ENCODE measurements at places on chromosomes 12 and 14.

DNA sequence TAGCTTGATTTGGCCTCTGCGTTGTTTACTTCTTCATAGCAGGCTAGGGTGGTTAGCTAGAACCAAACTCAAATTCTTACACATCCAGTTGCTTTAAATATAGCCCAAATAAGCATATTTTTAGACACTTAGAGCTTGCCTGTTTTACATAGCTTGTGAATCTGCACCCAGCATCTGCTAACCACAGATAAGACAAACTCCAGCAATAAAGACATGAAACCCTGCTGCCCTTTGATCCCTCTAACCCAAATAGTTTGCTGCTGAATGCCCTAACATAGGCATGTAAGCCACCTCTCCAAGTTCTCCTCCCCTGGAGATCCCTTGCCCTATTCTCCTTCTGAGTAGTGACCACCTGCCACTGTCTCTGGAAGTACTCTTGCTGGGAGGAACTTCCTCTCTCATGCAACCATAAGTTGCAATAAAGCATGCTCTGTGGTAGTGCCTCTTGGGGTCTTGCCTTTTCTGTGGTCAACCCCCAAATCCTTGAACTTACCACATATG, 185.6 kb downstream of the TMEM117 start:
- no peak for DNase-seq

- no peak for DNase-seq
These were observed 356.5 kb upstream of the ATP2B1 start for GRCh38 chr12:90064852-90065801.

- no peak for DNase-seq
These were observed 66.3 kb downstream of the B4GALNT3 start for GRCh38 chr12:526089-526488.

- peak; percentile 97 for DNase-seq
These were observed 157.9 kb upstream of the PARP11 start for GRCh38 chr12:4030929-4031702.

DNA sequence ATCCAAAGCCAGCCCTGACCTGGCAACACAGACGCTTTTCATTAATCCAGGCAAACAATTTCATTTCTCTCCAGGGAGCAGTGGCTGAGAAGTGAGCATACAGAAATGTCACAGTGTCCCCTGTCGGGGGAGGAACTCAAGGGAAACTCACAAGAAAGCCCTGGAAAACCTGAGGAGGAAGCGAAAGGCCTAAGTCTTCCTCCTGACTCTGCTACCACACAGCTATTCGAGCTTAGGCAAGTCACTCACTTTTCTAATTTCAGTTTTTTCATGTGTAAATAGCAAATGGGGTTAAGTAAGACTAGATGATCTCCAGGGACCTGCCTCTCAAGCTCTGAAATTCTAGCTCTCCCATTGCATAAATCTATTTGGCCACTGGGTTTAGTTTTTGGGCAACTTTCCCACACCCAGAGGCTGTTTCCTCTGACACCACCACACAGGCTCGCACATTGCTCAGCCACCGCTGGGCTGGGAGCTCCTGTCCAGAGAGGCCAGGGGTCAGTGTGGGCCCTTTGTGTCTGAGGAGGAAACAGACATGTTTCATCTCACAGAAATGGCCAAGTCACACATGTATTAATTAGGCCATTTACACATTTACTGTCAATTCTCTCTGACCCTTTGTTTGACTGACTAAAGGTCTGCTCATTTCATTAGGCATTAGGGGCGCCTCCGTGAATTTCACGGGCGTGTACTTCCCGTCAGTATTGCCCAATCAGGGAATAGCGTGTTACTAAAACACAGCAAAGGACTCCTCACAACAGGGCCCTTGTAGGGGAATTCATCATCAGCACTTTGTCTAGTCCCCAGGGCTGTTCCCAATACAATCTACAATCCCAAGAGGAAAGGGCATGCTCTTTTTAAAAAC, 9.8 kb upstream of the PNMA1 start:
- DNase-seq: peak; percentile 64

DNA sequence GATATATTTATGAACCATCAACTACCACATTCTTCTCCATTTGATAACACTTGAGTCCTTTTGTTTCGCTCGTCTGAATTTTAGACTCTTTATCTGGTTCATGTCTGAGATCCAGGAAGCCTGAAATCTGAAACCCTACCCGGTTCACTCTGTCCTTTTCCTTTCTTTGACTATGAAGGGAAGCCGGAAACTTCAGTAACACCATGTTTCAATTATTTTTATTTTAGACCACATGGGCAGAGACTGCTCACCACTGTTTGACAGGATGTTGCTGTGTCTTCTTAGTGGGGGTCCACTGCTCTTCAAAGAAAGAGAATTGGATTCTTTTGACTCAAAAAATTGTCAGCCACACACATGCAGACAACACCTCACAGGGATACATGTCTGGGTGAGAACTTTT, 331.9 kb upstream of the FLRT2 start:
- DNase-seq: peak; percentile 10

- no peak for DNase-seq
These were observed 71.2 kb upstream of the HOXC13 start for GRCh38 chr12:53867216-53868012.

DNA sequence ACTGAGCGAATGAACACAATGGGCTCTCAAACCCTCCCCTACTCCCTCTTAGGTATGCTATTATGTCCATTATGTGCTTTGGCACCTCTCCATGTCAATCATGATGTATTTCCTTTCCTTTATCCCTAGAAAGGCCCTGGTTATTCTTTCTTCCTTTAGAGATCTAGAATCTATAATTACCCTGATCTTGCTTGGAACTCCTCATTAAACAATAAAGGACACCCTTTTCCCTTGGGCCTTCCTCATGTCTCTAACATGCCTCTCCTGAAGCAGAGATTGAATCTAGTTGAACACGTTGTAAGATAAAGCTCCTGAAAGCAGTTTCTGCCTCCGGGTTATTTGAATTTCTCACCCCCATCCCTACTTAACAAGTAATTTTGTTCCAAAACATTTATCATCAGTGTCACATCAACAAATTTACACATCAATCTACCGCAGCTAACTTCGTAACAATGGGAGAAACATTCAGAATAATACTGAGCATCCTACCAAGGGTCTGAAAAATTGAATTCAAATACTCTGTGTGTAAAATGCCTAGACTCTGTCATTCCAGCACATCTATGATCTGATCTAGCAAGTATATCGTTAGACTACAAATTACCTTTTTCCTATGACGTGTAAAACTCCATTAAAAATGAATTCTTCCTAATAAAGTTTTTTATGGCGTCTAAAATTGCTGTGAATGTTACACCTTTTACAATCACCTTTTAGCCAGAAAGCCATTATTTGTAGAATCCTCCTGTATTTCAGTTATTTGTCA, 5.4 kb downstream of the USP44 start:
- DNase-seq: no peak
